ENCODE measurements at places on chromosomes 12 and 14.
A peak's percentile ranks its signal among the peaks of the same experiment; 100 is the strongest.

GRCh38 chr12:131390412-131391334, 320.2 kb upstream of the SFSWAP start:
- H3K27ac ChIP-seq: no peak overlapping the region
- no peaks in the 10 kb centered on the region for H3K27me3 ChIP-seq
- DNase-seq: no peak
- no peak overlapping the region for H3K4me3 ChIP-seq
- H3K36me3 ChIP-seq: no peaks in the 10 kb centered on the region
- H3K4me1 ChIP-seq: no peaks in the 10 kb centered on the region

GRCh38 chr12:122934722-122935121, 31.5 kb downstream of the ABCB9 start:
- H3K27me3 ChIP-seq: no peaks in the 10 kb centered on the region
- no peak overlapping the region for H3K4me3 ChIP-seq
- no peaks in the 10 kb centered on the region for H3K4me1 ChIP-seq
- no peaks in the 10 kb centered on the region for H3K36me3 ChIP-seq
- no peak overlapping the region for H3K27ac ChIP-seq

DNA sequence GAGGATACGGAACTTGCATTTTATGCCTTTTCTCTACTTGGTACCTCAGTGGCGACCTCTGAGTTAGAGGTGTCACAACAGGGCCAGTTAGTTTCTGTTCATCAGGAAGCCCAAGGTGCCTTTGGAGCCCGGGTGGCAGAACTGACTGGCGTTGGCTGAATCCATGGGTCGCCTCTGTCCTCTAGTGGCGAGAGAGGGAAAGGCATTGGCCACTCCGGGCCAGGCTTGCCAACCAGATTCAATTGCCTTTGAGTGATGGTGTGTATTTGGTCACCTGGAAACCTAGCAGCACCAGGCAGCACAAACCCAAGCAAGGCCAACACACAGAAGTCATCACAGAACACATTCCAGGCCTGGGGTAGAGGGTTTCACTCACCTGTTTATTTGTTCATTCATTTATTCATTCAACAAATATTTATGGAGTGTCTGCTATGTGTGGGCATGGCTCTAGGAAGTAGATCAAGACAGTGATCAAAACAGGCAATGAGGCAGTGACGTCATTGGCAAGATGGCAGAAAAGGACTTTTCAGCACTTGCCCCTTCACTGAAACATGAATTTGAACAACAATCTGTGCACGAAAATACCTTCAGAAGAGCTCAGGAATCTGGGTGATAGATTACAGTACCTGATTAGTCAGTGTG, 40.5 kb upstream of the KCNA5 start:
- peaks cover 4% of the 10 kb centered on the region for H3K4me1 ChIP-seq
- no peaks in the 10 kb centered on the region for H3K27me3 ChIP-seq
- no peak overlapping the region for H3K27ac ChIP-seq
- no peak overlapping the region for H3K4me3 ChIP-seq
- no peaks in the 10 kb centered on the region for H3K36me3 ChIP-seq

DNA sequence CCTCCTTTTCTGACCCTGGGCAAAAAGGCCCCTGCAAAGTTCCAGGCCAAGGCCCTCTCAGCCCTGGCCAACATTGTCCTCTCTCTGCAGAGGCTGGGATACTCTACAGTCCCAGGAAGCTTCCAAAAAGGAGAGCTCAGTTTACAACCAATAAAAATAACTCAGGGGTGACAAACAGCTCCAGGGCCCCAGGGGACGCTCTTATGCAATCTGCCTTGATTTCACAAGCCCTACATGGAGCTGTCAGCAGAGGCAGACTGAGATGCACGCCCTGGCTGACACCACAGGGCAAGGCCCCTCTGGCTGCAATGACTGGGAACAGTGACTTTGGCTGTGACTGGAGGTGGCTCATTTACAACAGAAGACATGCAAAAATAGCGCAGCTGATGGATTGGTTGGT, 129.0 kb upstream of the MED13L start:
- H3K4me1 ChIP-seq: peaks cover 46% of the 10 kb centered on the region
- H3K27me3 ChIP-seq: no peaks in the 10 kb centered on the region
- DNase-seq: no peak
- no peaks in the 10 kb centered on the region for H3K36me3 ChIP-seq

DNA sequence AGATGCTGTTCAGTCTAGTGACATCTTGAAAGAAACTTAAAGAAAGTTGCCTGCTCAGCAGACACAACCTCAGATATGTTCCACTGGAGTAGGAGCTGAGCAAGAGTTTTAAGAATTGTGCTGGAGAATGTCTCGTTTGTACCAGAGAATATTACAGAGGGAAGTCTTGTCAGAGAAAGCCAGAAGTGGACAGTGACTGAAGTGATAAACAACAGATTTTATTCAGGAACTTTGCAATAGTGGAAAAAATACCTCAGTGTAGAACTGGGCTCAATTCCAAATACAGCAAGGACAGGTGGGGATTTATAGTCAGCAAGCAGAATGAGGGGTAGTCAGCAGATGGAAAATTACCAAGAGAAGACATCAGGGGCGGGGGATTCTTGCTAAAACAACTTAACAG, 18.6 kb downstream of the ZDHHC17 start:
- H3K4me1 ChIP-seq: peaks cover 61% of the 10 kb centered on the region
- H3K36me3 ChIP-seq: no peaks in the 10 kb centered on the region
- H3K27me3 ChIP-seq: no peaks in the 10 kb centered on the region
- DNase-seq: no peak
- no peak overlapping the region for H3K4me3 ChIP-seq

GRCh38 chr12:43315961-43316360, 236.0 kb downstream of the ADAMTS20 start:
- no peak for DNase-seq
- H3K4me1 ChIP-seq: no peaks in the 10 kb centered on the region
- H3K36me3 ChIP-seq: no peaks in the 10 kb centered on the region
- no peaks in the 10 kb centered on the region for H3K27me3 ChIP-seq

DNA sequence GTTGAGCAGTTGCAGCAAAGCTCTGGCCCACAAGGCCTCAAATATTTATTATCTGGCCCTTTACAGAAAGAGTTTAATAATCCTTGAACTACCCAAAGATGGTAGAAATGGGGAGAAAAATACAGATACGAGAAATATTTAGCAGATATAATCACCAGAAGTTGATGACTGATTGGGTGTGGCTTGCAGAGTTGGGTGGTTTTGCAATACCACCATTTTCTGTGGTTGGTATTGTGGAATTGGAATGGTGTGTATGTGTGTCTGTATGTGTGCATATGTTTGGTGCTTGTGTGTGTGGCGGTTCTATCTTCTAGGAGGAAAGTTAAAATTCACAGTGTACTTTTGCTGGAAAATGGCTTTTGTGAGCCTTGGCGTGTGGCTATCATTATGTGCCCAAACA, 85.4 kb upstream of the MANSC4 start:
- no peak overlapping the region for H3K4me3 ChIP-seq
- no peaks in the 10 kb centered on the region for H3K36me3 ChIP-seq
- no peaks in the 10 kb centered on the region for H3K27me3 ChIP-seq

DNA sequence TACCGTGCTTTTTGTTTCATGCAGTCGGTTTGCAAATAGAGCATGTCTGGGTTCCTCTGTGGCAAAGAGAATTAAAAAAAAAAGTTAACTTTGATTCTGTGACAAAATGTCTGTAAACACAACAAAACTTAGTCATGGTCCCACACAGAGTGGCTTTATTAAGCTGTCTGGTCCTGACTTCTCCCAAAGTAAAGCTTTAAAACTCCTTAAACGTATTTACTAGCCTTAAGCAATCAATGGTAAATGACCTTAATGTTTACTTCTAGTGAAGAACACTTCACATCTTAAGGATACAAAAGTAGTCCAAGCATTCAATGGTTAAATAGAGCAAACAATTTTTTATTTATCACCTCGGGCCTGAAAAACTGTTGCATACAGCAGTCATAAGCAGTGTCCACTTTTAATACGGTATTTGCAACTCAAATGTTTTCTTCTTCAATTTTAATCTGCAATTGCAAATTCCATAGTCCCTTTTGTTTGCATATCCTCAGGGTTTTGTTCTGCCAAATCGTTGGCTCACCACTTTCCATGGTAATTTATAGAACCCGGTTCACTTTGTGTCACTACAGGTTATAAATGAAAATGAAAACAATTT, 453.0 kb upstream of the MIS18BP1 start:
- no peaks in the 10 kb centered on the region for H3K27me3 ChIP-seq
- no peaks in the 10 kb centered on the region for H3K4me1 ChIP-seq
- H3K36me3 ChIP-seq: no peaks in the 10 kb centered on the region
- DNase-seq: no peak
- no peak overlapping the region for H3K27ac ChIP-seq

GRCh38 chr12:70260646-70261045, 17.4 kb downstream of the CNOT2 start:
- DNase-seq: no peak
- no peaks in the 10 kb centered on the region for H3K27me3 ChIP-seq
- no peak overlapping the region for H3K27ac ChIP-seq
- no peaks in the 10 kb centered on the region for H3K36me3 ChIP-seq

GRCh38 chr14:21911877-21912276, 238.3 kb upstream of the OR4E1 start:
- no peak for DNase-seq
- H3K4me3 ChIP-seq: no peak overlapping the region
- no peaks in the 10 kb centered on the region for H3K27me3 ChIP-seq
- H3K27ac ChIP-seq: no peak overlapping the region
- no peaks in the 10 kb centered on the region for H3K36me3 ChIP-seq

GRCh38 chr14:36055681-36056225, 120.8 kb downstream of the PTCSC3 start:
- no peak overlapping the region for H3K27ac ChIP-seq
- no peaks in the 10 kb centered on the region for H3K27me3 ChIP-seq
- no peak overlapping the region for H3K4me3 ChIP-seq
- no peaks in the 10 kb centered on the region for H3K4me1 ChIP-seq

GRCh38 chr12:6965714-6966113, 4.8 kb downstream of the PHB2 start:
- no peaks in the 10 kb centered on the region for H3K27me3 ChIP-seq
- H3K36me3 ChIP-seq: peaks cover 37% of the 10 kb centered on the region
- H3K4me1 ChIP-seq: peaks cover 48% of the 10 kb centered on the region
- H3K4me3 ChIP-seq: no peak overlapping the region
- DNase-seq: no peak
- peak overlapping the region; percentile 87 for H3K27ac ChIP-seq

- no peaks in the 10 kb centered on the region for H3K27me3 ChIP-seq
- H3K4me1 ChIP-seq: no peaks in the 10 kb centered on the region
- no peak overlapping the region for H3K27ac ChIP-seq
- no peak for DNase-seq
- H3K4me3 ChIP-seq: no peak overlapping the region
These were observed 98.2 kb downstream of the NUAK1 start for GRCh38 chr12:106040521-106040920.

DNA sequence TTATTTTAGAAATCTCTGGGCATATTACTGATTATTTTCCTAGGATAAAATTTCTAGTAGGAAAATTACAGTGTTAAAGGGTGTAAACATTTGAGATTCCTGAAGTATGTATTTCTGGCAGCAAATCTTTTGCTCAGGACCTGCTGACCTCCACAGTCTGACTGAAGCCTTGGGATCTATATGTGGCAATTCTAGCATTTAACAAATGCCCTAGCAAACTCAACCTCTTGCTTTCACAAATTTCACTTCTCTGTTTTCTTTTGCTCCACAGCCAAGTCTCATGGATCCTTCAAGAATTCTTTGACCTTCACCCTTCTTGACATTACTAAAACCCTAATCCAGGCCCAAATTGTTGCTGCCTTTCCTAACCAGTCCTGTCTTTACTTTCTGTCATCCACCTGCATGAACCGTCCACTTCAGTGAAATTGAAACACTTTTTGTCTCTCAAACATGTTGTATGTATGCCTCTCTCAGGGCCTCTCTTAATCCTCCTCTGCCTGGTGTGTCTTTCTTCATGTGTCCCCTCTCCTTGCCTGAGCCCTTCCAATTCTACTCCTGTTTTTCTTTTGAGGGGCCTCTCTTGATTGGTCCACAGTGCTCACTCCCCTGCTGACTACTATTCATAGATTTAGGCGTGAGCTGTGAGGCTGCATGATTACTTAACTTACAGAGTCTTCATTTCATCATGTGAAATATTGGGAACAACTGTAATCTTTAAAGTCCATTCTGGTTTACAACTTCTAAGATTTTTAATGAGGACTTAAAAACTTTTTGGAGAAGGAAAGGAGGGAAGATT, 5.1 kb upstream of the DYRK4 start:
- no peak for DNase-seq
- no peaks in the 10 kb centered on the region for H3K27me3 ChIP-seq
- H3K4me3 ChIP-seq: no peak overlapping the region
- H3K27ac ChIP-seq: no peak overlapping the region
- peaks cover 5% of the 10 kb centered on the region for H3K4me1 ChIP-seq

DNA sequence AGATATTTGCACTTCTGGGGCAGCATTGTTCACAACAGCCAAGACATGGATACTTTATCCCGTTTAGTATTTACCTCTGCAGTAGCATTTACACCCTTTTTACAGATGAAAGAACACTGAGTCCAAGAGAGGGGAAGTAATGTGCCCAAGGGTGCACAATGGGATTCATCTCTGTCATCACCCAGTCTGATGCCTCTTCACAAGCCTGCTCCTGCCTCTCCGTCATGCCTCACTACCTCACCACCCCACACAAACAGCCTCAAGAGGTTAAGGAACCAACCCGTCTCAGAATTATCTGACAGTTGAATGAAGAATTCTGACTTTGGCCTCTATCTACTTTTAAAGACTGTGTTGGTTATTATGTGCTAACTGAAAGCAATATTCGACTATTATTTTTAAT, 368.4 kb downstream of the ATP23 start:
- no peak overlapping the region for H3K4me3 ChIP-seq
- no peak for DNase-seq
- H3K27me3 ChIP-seq: no peaks in the 10 kb centered on the region
- H3K27ac ChIP-seq: peak overlapping the region; percentile 21
- H3K4me1 ChIP-seq: peaks cover 8% of the 10 kb centered on the region

- H3K27ac ChIP-seq: no peak overlapping the region
- H3K4me3 ChIP-seq: no peak overlapping the region
- H3K4me1 ChIP-seq: peaks cover 13% of the 10 kb centered on the region
- H3K27me3 ChIP-seq: no peaks in the 10 kb centered on the region
- no peaks in the 10 kb centered on the region for H3K36me3 ChIP-seq
These were observed 4.1 kb upstream of the SERPINA1 start for GRCh38 chr14:94392510-94392935.

DNA sequence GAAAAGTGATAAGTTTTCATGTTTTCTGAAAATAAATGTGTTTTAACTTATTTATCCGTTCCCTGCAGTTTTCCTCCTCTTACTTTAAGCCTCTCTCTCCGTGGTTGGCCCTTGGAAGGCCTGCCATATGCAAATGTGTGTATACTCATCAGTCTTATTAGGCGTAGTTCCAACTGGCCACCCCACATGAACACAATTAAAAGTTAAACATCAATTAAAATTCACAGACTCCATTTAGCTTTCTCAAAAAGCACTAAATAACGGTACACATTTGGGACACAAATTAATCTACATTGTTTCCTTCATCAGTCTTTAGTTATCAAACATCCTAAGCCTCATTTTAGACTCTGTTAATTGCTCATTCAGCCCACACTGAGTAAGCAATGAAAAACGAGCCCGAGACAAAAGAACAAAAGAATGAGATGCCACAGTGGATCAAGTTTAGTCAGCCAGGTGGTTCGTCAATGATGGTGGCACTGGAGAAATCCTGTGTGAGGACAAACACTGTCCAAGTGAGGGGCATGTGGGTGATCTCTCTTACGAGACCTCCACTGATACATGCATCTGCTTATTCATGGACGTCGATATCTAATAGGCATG, 76.0 kb upstream of the TMCC3 start:
- no peak for DNase-seq
- no peak overlapping the region for H3K27ac ChIP-seq
- H3K36me3 ChIP-seq: no peaks in the 10 kb centered on the region
- H3K27me3 ChIP-seq: no peaks in the 10 kb centered on the region
- no peak overlapping the region for H3K4me3 ChIP-seq
